ENCODE measurements at places on chromosomes 4 and X. TPM values are rescaled to one million over a fixed set of nuclear protein-coding genes. Genes with fewer than 3 reads are reported as not detected.
A peak's percentile ranks its signal among the peaks of the same experiment; 100 is the strongest.

ATP2B3 gene
- polyA plus RNA-seq: not detected

SLIT2 gene
- 2.9 TPM for polyA plus RNA-seq

DNA sequence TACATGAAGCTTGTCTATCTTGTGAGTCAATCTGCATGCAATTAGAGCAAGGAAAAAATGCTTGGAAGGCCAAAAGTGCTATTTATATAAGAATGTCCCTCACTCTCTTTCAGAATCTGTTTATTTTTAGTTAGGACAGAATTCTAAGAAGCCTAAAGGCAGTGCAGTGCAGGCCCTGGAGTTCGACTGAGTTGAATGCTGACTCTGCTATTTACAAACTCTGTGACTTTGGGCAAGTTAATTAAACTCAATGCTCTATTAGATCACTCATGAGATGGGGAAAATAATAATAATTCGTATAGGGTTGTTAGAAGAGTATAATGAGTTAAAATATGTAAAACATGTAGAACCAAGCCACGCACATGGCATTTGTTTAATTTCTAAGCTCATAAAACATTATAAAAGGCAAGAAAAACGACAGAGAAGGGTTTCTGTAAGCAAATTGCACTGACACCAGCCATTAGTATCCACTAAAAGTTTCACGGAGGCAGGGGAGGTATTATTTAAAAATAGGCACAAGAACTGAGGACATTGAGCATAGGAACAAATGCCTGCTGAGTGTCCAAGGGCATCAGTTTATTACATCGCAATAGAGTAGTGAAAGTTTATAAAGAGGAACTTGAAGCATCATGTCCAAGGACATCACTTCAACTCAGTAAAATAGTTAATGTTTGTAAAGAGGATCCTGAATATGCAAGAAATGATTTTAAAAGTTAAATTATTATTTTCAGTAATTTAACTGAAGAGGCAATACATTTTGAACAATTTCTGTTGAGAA is 115.0 kb upstream of the INPP4B start:
- DNase-seq: no peak

GRCh38 chr4:110165382-110166286 is 32.8 kb downstream of the ELOVL6 start:
- no peak for DNase-seq

- no peak for DNase-seq
Observed at GRCh38 chrX:94329182-94329581, 655.2 kb downstream of the FAM133A start.

GRCh38 chr4:54908763-54909162 is 216.6 kb downstream of the KDR start:
- DNase-seq: no peak

CCSER1 gene
- polyA plus RNA-seq: 5.0 TPM

- DNase-seq: no peak
Observed at GRCh38 chrX:41802958-41803357, 79.0 kb downstream of the GPR82 start.

- no peak for DNase-seq
Observed at GRCh38 chrX:10243106-10243505, 86.3 kb downstream of the CLCN4 start.

- no peak for DNase-seq
Observed at GRCh38 chr4:186598686-186599085, 43.3 kb upstream of the MTNR1A start.

- DNase-seq: no peak
Observed at GRCh38 chr4:151644622-151645021, 116.2 kb downstream of the GATB start.

- no peak for DNase-seq
Observed at GRCh38 chr4:128973384-128973783, 120.0 kb downstream of the SCLT1 start.

DNA sequence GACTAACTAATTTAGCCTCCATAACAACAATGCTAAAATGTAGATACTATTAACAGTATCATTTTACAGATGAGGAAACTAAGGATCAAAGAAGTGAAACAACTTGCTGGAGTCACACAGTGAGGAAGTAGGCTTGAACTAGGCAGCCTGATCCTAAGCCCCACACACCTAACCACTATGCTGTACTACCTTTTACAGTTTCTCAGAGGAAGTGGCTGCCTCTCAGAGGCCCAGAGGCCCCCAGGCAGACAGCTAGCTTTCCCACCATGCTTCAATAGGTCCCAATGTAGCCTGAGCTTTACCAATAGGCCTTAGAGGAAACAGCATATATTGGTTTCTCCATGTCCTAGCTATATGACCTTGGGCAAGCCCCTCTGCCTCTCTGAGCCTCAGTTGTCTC is 69.4 kb upstream of the PJA1 start:
- DNase-seq: no peak

GRCh38 chr4:23224684-23225420 is 532.1 kb downstream of the GBA3 start:
- DNase-seq: no peak

ZNF157 gene
- polyA plus RNA-seq: 0.03 TPM

LIMCH1 gene
- polyA plus RNA-seq: 56.2 TPM

- DNase-seq: no peak
Observed at GRCh38 chr4:140754918-140755773, 1.0 kb downstream of the TBC1D9 start.

XAGE1B gene
- not detected for polyA plus RNA-seq

DNA sequence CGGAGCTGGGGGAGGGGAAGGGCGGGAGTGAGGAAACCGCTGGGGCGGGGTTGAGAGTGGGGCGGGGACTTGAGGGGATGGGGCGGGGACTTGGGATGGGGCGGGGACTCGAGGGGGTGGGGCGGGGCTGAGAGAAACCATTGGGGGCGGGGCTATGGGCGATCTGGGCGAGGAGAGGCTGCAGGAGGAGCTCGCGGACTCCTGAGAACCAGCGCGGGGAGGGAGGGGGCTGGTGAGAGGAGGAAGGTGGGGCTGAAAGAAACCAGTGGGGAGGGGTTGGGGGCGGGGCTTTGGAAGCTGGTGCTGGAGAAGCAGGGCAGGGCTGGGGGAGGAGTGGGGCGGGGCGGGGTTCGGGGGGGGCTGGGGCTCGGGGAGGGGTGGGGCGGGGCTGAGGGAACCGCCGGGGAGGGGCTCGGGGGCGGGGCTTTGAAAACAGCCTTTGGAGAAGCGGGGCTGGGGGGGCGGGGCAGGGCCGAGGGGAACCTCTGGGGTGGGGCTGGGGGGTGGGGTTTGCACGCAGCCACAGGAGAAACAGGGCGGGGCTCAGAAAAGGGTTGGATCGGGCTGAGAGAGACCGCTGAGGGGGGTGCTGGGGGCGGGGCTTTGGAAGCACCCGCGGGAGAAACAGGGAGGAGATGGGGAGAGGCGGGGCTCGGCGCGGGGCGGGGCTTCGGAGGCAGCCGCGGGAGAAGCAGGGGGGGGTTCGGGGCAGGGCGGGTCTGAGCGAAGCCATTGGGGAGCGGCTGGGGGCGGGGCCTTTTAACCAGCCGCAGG is 777 bp upstream of the EOLA2 start:
- peak; percentile 94 for DNase-seq

SPCS3 gene
- 21.7 TPM for polyA plus RNA-seq

DNA sequence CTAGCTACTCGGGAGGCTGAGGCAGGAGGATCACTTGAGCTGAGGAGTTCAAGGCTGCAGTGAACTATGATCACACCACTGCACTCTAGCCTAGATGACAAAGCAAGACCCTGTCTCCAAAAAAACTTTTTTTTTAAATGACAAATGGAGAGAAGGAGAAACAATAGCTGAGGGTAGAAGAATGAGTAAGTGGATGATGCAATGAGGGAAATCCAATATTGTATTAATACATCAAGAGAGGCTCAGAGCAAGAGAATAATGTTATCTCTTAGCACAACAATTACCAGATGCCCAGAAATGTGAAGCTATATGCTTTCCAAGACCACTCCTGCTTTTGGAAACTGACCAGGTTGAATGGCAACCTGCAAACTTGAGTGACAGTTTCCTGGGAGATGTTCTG is 19.9 kb upstream of the GPR173 start:
- DNase-seq: no peak

PLP1 gene
- 2.7 TPM for polyA plus RNA-seq

GRCh38 chrX:106912864-106913263 is 7.3 kb upstream of the CLDN2 start:
- DNase-seq: no peak

PRSS48 gene
- polyA plus RNA-seq: not detected

DNA sequence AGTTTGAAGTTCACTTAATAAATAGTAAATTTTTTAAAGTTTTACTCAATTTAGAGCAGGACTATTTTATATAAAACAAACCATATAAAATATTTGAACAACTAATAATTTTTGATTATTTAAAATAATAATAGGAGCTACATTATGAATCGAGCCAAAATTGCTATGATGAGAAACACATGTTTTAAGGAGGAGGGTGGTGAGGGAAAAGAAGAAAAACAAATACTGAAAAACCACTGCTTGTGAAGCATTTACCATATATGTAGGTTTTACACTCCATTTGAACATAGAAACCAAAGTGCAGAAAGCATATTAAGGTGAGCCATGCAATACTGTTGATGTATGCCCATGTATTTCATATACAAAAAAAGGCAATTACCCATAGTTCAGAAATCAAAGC is 448.9 kb downstream of the FSTL5 start:
- DNase-seq: no peak

DNA sequence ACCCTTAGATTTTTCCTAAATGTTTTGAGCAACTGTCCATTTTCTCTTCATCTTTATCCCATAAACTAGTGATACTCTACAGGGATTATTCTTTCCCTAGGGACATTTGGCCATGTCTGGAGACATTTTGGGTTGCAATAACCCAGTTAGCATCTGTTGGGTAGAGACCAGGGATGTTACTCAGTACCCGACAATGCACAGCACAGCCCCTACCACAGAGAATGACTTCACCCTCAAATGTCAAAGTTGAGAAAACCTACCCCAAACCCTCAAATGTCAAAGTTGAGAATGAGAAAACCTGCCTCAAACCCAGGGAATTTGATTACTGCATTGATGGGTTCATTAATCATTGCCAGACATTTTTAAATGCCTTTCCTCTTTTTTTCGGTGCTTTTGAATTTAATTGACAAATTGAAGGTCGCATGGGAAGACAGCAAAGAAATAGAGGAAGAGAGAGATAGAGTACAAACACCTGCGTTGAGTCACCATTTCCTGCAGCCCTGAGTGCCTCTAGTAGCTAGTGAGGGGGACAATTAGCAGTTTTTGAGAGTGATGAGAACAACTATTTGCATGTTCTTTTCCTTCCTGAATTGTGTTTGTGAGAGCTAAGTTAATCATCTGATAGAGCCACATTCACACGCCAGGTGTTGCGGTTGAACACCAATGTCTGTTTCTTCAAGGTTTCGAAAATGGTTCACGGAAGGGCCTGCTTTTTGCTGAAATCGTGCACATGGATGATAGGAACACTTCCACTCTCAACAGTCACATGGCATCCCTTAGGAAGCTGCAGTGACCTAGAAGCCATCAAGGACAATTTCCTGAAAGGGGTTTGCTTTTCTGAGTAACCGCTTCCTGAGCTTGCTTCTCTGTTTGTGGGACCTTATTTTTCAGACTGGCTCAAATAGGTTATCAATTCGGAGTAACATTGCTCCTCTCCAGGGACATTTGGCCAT is 203.9 kb upstream of the VCX3A start:
- no peak for DNase-seq

STATH gene
- not detected for polyA plus RNA-seq

- no peak for DNase-seq
Observed at GRCh38 chrX:80285131-80285773, 135.0 kb upstream of the TENT5D start.

- DNase-seq: peak; percentile 29
Observed at GRCh38 chr4:73259571-73260090, 1.0 kb upstream of the ANKRD17 start.

DNA sequence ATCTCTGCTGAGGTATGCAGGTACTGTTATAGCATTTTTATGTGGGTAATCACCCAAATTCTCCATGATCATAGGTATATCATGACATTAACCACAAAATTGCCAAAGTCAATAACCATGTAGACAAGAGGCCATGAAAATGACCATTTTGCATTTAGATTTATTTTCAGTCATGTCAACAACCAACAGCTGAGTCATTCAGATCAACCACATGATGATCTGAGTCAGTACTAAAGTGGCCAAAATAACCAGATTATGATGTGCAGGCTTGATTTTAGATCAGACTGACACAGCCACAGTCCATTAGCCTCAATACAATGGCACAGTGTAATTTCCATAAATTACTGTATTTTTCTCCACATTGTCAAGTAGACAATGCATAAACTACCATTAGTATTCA is 240.5 kb downstream of the GRIA3 start:
- DNase-seq: no peak

DNA sequence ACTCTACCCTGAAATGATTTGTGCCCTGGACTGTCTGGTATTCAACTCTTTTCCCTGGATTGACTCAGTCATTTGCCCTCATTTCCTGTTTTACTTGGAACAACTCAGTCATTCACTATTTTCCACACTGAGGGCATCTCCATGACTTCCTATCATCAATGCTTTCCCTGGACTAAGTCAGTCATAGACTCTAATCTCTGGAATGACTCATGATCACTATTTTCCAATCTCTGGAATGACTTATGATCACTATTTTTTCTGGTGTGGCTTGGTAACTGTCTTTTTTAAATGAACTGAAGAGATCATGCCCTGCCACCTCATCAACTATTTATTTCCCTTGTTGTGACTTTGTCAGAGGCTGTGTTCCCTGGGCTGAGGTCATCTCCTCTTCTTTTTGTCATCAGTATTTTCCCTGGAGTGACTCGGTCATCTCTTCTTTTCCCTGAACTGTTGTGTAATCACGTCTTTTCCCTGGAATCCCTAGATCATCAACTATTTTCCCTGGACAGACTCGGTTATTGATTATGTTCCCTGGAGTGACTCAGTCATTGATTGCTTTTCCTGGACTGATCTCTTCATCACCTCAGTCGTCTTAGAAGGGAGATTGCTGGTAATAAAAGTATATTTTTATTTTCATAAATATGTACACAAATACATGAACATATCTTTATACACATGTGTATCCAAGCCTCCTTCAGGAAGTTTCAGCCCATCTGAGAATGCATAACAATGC is 327.1 kb upstream of the VCX start:
- no peak for DNase-seq

Data from heart right ventricle (tissue), 16 donors.